ENCODE measurements at places on chromosomes 3 and 15.

- no peak for DNase-seq
Observed at GRCh38 chr15:66483131-66483566, 14.4 kb downstream of the SNAPC5 start.

- DNase-seq = no peak
Observed at GRCh38 chr15:44489464-44489863, 47.5 kb upstream of the EIF3J start.

DNA sequence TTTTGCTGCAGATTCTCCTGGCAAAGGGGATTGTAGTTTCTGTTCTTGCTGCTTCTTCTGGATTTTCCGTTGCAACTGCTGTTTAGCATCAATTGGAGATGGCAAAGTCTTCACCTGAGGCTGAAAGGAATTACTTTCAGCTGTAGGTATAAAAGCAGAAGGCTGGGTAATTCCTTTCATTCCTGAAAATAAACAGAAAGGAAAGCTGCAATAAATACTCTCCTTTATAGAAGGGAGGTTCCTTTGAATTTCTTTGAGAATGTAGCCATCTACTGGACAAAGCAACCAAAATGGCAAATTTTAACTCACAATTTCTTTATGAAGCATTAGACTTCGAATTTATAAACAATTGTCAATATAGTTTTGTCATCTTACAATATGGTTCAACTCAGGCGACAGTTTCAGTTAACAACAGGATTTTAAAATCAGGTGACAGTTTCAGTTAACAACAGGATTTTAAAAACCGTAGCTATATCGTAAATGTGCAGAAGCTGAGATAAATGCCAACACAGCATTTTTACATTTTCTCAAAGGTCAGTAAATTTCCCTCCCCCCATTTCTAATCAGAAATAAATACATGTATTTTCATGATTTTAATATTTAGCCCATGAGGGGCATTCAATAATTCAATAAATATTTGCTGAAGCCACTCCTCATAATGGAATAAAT, 104.9 kb upstream of the NEDD4 start:
- no peak for DNase-seq

DNA sequence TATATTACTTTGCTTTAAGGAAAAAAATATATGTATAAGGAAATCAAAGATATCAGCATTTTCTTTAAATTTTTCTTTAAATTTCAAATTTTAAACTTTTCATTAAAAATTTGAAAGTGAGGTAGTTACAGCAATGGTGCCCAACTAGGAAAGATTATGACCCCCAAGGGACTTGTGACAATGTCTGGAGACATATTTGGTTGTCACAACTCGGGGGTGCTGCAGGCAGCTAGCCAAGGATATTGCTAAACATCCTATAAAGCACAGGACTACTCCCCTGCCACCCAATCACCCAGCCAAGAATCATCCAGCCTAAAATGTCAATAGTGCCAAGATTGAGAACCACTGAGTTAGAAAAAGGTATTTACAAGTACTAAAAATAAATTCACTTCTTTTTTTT, 57.3 kb downstream of the SLC4A7 start:
- DNase-seq = no peak

DNA sequence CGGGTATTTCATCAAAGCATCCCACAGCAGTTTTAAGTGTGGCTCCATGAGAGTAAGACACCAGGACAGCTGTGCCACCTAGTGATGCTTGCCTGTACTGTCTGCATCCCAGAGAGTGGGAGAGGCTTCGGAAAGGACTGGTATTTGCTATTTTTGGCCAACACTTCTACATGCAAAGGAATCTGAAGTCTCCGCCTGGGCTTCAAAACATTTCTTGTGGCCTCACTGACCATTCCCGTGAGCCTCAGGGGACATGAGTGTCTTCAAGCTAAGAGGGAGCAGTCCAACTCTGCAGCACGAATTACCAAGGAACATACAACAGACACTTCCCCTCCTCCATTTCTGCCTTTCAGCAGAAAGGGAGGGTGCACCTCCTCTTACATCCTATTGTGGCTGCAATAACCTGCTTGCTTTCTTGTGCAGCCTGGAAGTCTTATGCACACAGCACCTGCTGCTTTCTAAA, 177.5 kb downstream of the RORA start:
- DNase-seq = no peak

GRCh38 chr15:62647202-62647842, 395.2 kb upstream of the TPM1 start:
- no peak for DNase-seq

DNA sequence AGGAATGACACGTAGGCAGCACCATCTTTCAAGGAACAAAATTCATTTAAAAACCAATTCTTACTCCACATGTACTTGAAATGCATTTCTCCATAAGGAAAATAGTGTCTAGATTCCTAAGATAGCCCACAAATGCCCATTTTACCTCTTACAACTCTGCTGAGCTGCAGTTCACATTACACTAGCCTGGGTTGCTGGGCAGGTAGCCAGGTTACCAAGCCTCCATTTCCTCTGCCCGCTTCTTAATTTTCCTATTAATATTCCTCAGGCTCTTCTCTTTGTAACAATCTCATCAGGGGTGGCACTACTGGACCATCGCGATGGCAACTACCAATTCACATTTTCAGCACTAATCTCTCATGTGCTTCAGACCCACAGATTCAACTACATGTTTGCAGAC, 10.8 kb downstream of the ATP13A3 start:
- no peak for DNase-seq
